ENCODE measurements at places on chromosomes 11 and 22. TPM values are rescaled to one million over a fixed set of nuclear protein-coding genes. Genes with fewer than 3 reads are reported as not detected.

Gene DDX25
- total RNA-seq, result not detected

Gene MGAT3
- not detected for total RNA-seq

Gene PLAAT5
- total RNA-seq, result 0.24 TPM

Gene RRP8
- 37.5 TPM for total RNA-seq

Gene POU2AF1
- total RNA-seq, result 26.9 TPM

GRCh38 chr22:23033116-23033905 lies 37.0 kb upstream of the GNAZ start:
- H3K27ac ChIP-seq, result no peak overlapping the region
- H3K27me3 ChIP-seq, result peaks cover 16% of the 10 kb centered on the region
- DNase-seq, result no peak
- peaks cover 7% of the 10 kb centered on the region for H3K4me1 ChIP-seq

GRCh38 chr11:134876226-134876625 lies 464.2 kb upstream of the B3GAT1 start:
- peaks cover 20% of the 10 kb centered on the region for H3K27me3 ChIP-seq
- no peak for DNase-seq
- no peak overlapping the region for H3K4me3 ChIP-seq
- H3K4me1 ChIP-seq, result no peaks in the 10 kb centered on the region
- no peaks in the 10 kb centered on the region for H3K36me3 ChIP-seq

DNA sequence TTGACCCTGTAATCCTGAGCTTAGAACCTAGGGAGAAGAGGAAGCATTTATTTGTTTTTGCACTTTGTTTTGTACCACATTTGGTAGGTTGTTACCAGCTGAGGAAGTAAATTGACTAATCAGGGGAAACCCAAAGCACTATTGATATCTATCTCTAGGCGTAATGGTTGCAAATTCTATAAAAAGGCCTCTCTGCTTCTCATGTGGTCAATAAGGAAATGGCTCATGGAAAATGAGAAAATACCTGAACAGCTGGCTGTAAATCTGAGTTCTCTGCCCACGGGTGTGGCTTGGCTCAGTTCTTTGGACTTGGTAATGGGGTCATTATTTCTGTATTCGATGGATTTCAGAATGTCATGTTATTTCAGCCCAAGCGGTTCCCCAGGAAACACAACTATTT lies 42.4 kb downstream of the BARX2 start:
- no peak overlapping the region for H3K4me3 ChIP-seq
- peaks cover 5% of the 10 kb centered on the region for H3K4me1 ChIP-seq
- DNase-seq, result no peak
- H3K27ac ChIP-seq, result no peak overlapping the region
- no peaks in the 10 kb centered on the region for H3K27me3 ChIP-seq

DNA sequence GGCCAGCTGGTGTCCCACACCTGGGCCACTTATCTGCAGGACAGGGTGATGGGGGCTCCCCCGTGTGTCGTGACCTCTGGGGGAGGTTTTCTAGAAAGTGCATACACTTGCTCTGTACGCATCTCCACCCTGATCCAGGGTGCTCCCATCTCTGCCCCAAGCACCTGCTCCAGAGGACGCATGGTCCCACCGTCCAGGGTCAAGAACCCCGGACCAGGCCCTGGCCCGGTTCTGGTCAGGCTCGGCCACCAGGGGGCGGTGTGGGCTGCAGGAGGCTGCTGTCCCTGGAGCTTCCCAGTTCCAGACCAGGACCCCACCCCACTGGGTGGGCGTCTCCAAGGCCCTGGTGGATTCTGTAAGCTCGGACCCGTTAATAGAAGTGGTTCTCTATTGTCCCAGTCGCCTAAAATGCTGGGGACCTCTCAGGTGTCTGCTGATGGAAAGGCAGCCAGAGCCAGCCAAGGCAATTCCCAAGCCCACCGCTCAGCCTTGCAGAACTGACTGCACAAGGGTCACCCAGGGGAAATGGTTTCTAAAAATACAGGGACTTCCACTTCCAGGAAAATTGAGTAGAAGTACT lies 34.7 kb upstream of the SEPTIN5 start:
- no peak overlapping the region for H3K4me3 ChIP-seq
- no peak overlapping the region for H3K27ac ChIP-seq
- H3K36me3 ChIP-seq, result no peaks in the 10 kb centered on the region
- peaks cover 4% of the 10 kb centered on the region for H3K4me1 ChIP-seq
- peaks cover 4% of the 10 kb centered on the region for H3K27me3 ChIP-seq
- peak; percentile 45 for DNase-seq

DNA sequence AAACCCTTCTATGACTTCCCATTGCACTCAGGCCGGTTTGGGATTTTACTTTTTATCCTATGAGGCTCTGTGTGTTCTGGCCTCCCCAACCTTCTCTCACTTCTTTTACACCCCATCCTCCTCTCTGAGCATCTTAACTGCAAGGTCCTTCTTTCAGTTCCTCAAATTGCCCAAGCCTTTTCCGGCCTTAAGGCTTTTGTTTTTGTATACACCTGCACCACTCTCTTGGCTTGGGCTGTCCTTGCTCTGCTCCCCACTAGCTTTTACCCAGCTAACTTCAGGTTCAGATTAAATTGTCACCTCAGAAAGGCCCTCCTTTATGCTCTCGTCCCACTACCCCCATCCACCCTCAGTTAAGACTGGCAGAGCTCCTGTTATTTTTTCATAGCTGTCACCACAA lies 55.5 kb downstream of the FAM83F start:
- peak overlapping the region; percentile 80 for H3K27ac ChIP-seq
- H3K27me3 ChIP-seq, result no peaks in the 10 kb centered on the region
- H3K36me3 ChIP-seq, result no peaks in the 10 kb centered on the region
- H3K4me3 ChIP-seq, result no peak overlapping the region

GRCh38 chr11:43933608-43934551 lies 8.6 kb upstream of the C11orf96 start:
- no peak for DNase-seq
- H3K27ac ChIP-seq, result no peak overlapping the region
- H3K4me3 ChIP-seq, result no peak overlapping the region
- H3K4me1 ChIP-seq, result no peaks in the 10 kb centered on the region
- peaks cover 12% of the 10 kb centered on the region for H3K27me3 ChIP-seq

DNA sequence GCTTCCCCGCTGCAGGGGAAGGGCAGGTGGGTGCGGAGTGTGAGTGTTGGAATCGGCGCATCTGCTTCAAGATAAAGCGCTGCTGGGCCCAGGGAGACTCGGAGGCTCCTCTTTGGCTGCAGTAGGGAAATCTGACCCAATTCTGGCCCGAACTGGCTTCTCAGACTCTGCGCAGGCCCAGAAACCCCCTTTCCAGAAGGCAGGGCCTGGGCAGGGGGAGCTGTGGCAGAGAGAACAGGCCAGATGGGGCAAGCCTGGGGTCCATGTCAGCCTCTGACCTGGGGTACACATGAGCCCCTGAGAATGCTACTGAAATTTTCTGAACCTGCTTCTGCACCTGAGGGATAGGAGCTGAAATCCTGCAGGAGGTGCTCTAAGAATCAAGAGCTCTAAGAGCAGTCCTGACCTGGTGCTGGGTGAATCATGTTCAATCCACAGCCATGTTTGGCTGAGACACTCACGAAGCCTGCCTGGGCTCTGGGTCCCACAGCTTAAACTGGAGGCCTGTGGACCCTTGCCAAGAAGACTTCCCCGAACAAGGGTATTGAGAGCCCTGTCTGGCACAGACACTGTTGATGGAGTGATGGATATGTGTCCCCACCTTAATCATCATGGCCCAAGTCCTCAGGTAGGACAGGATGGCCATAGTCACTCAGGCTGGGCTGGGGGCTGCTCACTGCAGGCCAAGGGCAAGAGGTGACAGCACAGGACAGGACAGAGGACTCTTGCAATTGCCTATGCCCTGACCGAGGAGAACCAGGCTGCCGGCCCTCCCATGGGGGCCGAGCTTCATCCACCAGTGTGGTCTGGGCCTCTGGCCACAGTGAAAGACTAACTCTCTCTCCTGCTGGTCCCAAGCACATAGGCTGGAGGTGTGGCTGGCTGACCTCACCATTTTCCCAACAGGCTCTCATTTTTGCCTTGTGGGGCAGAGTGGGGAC lies 6.9 kb downstream of the RAB3IL1 start:
- DNase-seq, result no peak
- H3K27me3 ChIP-seq, result peaks cover 10% of the 10 kb centered on the region
- H3K27ac ChIP-seq, result no peak overlapping the region

DNA sequence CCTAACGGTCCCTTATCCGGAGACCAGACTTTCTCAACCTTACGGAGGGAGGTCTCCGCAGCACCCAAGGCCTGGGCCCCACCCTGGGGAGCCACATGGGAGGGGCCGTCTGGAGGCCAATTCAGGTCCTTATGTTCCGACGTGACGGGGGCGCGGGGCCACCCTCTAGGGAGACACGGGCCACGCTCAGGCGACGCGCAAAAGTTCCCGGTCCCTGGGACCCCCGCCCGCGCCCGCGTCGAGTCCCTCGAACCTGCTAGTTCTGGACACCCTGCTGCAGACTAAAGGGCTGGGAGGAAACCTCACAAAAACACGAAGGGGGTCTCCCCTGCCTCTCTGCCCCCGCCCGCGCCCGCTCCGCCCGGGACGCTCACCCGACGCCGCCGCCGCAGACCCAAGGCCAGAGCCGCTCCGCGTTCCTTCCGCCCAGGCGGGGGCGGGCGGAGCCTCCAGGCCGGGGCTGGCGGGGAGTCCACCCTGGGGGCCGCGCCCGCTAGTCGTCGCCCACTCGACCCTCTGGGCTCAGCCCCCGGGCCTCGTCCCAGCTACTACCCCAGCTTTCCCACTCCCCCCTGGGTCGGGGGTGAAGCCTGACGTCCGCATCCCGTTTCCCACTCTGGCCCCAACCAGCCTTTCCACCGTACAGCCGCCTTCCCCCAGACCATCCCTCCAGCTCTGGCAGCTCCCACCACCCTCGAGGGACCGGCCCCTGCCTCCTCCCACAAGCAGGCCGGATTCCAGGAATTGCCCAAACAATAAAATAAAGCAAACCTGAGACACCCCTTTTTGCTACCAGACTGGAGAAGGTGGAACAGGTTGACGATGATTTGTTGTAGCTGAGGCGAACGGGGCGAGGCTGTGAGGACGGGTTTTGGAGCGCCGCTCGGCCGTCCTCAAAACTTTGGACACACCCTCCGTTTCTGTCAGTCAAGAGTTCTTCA lies 2.7 kb downstream of the RNH1 start:
- H3K27me3 ChIP-seq, result no peaks in the 10 kb centered on the region
- peak; percentile 27 for DNase-seq
- H3K4me1 ChIP-seq, result peaks cover 27% of the 10 kb centered on the region
- peaks cover 12% of the 10 kb centered on the region for H3K36me3 ChIP-seq
- no peak overlapping the region for H3K27ac ChIP-seq

DNA sequence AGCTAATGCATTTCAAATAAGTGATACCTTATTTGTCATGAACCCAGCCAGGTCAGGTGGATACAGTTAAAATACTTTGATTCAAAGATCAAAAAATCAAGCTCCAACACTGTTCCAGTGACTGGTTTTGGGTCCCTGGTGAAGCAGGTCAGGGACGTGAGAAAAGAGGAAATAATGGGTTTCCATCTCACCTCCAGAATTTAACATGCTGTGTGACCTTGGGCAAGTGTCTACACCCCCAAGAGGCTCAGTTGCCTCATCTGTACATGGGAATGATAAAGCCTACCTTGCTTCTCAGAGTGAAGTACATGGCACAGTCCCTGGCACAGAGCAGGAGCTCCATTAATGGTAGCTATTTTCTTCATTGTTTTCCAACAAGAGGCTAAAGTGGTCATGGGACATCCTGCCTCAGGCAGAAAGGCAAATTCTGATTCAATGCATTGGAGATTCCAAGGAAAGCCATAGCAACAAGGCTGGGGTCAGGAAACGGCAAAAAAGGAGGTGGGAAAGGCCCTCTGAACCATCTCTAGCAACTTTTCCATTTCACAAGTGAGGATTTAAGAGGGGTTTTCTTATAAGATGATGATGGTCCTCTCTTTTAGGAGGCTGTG lies 108.5 kb downstream of the CSNK2A3 start:
- no peaks in the 10 kb centered on the region for H3K27me3 ChIP-seq
- DNase-seq, result no peak
- H3K36me3 ChIP-seq, result no peaks in the 10 kb centered on the region
- peaks cover 25% of the 10 kb centered on the region for H3K4me1 ChIP-seq
- no peak overlapping the region for H3K27ac ChIP-seq

GRCh38 chr11:86672007-86672621 lies at the start of gene ME3:
Gene ME3, minus strand, starts transcription at chr11:86672616.
- H3K36me3 ChIP-seq, result no peaks in the 10 kb centered on the region
- H3K4me1 ChIP-seq, result peaks cover 8% of the 10 kb centered on the region
- peak; percentile 61 for DNase-seq
- peaks cover 22% of the 10 kb centered on the region for H3K27me3 ChIP-seq

DNA sequence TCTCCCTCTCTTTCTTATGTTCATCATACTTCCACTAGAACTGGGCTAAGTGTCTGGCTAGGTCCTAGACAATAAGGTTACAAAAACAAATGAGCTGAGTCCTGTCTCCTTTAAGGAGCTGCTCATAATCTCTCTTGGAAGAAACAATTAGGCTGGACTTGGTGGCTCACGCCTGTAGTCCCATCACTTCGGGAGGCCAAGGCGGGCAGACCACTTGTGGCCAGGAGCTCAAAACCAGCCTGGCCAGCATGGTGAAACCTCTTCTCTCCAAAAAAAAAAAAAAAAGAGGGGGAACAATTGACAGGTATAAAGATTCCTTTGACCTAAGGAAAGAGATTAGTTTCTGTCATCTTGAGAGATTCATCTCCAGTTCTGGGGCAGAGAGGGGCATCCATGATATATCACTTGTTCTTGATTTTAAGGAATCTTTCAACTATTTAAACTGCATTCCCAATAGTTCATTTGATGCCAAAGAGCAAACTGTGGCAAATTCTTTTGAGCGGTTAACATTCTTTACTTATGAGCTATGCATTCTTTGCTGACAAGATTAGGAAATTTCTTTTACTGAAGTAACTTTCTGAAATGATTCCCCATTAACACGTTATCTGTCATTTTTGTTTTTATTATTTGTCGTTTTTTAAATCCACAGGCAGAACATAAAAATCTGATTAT lies 125.5 kb downstream of the C11orf87 start:
- H3K36me3 ChIP-seq, result no peaks in the 10 kb centered on the region
- no peak overlapping the region for H3K27ac ChIP-seq
- no peak for DNase-seq

DNA sequence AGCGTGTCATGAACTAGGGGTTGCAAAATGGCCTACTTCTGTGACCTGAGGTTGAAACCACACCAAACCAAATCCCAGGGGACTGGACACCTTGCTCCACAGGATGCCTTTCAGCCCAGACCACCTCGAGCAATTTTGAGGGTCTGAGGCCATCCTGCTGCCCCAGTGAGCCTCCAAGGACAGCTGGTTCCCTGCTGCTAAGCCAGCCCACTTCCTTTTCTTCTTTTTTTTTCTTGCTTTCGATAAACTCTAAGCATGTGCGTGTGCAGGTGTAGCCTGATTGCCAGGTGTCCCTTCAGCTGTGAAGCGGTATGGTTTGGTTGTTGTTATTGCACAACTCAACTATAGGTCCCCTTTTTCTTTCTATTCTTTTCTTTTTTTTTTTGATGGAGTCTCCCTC lies 2.7 kb downstream of the CRYBB1 start:
- no peaks in the 10 kb centered on the region for H3K27me3 ChIP-seq
- H3K27ac ChIP-seq, result no peak overlapping the region
- peaks cover 7% of the 10 kb centered on the region for H3K4me1 ChIP-seq
- no peaks in the 10 kb centered on the region for H3K36me3 ChIP-seq
- DNase-seq, result no peak
- no peak overlapping the region for H3K4me3 ChIP-seq

- no peak overlapping the region for H3K4me3 ChIP-seq
- no peaks in the 10 kb centered on the region for H3K36me3 ChIP-seq
- H3K27me3 ChIP-seq, result peaks cover 5% of the 10 kb centered on the region
- no peak overlapping the region for H3K27ac ChIP-seq
These were observed 4.5 kb downstream of the FAM83F start for GRCh38 chr22:39999144-39999757.
